ENCODE measurements at places on chromosomes 5 and 9.

DNA sequence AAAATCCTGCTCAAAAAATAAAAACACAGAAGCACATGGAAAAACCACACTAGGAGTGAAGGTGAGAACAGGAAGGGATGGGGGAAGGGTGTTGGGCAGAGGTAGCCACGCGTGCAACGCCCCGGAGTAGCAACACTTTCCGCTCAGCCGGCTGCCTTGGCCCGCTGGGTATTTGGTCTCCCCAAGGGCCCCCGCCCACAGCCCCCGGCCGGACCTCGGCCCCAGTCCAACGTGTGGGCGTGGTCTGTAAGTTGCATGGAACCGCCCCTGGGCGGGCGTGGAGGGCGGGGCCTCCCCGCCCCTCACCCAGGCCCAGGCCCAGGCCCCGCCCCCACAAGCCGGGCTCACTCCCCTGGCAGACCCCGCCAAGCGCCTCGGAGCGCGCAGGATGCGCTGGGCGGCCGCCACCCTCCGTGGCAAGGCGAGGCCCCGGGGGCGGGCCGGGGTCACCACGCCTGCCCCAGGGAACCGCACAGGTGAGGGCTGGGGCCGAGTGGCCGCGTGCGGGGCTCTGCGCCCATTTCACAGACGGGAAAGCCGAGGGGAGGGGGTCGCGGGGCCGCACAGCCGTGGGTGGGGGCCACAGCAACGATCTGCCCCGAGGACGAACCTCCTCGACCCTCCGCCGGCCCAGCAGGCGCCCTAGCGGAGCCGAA lies at the start of gene SUSD3:
Gene SUSD3 (plus strand): TSS at position 347 of the 656 bp plus-strand sequence. CDS start 42 bp downstream, at position 389.
- peak; percentile 81 for DNase-seq

GRCh38 chr5:111223101-111223786 lies 940 bp upstream of the CAMK4 start:
- no peak for DNase-seq

DNA sequence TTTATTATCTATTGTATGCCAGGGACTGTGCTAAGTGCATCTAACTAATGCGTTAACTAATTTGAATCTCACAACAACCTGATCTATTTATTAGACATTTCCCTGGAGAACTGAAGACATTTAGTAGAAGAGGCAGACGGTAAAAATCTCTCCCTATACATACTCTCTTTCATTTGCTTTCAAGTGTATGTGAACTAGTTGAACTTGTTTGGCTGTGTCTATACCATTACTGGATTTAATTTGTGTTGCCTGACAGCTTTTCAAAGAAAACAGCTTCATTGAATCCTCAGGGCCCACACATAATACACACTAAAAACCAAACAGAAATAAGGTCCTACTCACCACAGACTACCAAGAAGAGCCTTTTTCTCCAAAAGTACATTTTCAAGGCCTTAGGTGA lies 133.6 kb upstream of the NR3C1 start:
- DNase-seq = no peak

DNA sequence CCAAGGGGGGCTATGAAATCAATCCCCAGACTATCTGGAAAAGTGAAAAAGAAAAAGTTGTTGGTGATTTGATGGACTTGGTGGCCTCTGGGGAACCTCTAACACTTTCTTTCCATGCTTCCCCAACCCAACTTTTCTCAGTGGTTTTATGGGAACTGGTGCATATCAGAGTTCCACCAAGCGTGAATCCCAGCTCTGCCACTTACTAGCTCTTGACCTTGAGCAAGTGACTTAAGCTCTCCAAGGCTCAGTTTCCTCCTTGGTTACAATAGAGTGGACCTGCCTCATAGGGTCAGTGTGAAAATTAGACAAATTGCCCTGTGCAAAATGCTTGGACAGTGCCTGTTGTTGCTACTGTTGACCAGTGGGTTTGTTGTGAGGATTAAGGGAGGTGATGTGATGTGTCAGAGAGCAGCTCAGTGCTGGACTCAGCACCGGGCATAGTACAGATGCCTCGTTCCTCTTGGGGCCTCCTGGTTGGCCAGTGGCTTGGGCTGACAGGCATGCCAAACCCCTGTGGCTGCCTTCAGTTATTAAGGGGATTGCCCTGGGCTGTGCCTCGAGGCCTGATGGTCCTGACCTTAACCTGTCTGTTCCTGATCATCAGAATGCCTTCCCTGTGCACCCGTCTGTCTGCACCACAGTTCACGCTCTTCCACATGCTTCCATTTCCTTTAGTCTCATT lies 49.3 kb downstream of the COL15A1 start:
- DNase-seq = no peak

- peak; percentile 47 for DNase-seq
These were observed 3.1 kb downstream of the CXXC5 start for GRCh38 chr5:139651043-139651834.

GRCh38 chr5:124238350-124238749 lies 508.1 kb downstream of the ZNF608 start:
- no peak for DNase-seq

DNA sequence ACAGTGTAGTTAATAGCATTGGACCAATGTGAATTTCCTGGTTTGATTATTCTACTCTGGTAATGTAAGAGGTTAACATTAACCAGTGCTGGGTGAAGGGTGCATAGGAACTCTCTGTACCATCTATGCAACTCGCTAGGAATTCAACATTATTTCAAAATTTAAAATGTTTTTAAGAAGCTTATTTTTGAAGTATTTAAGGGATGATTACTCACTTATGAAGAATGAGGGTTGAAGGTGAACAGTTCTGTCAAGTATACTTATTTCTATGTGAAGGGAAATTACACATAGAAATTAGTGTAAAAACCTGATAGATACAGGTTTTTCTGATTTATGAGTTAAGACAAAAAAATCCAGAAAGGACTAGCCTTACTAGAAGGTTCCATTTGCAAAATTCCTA lies 165.8 kb downstream of the INSYN2B start:
- DNase-seq = no peak

GRCh38 chr5:128395073-128395472 lies 143.0 kb downstream of the FBN2 start:
- no peak for DNase-seq

DNA sequence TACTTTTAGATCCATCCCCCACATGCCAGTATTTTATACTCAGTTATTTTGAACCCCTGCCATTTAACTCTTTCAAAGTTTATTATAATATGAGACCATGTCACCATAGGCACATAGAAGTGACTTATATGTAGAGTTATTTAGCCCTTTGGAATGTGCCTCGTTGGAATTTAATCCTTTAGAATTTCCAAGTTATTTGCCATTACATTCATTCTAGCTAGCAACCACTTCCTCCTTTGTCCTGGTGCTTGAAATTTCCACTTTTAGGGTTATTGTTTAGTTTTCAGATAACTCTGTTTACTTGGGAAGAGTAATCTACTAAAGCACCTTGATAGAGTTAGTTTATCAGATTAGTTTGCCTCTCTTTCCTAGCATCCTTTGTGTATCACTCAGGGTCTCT lies 82.8 kb upstream of the TLE1 start:
- no peak for DNase-seq

- no peak for DNase-seq
These were observed 136.7 kb downstream of the CPLANE1 start for GRCh38 chr5:37112383-37112991.

DNA sequence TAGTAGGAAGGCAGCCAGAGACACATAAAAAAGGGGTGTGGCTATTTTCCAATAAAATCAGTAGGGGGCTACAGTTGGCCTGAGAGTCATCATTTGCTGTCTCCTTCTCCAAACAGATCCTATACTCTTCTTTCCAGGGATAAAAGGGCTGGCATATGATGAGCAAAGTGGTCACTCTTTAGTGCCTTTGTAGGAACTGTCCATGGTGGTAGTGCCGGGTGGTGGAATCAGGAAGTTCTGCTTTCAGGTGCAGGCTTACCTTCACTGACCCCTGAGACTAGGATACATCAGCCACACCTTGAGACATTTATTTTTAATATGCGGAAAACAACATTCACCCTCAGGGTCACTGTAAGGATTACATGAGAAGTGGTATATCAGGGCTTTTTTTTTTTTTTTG lies 80.8 kb downstream of the ASTN2 start:
- no peak for DNase-seq

- DNase-seq = no peak
These were observed 126.7 kb upstream of the SLC27A6 start for GRCh38 chr5:128838623-128839022.

GRCh38 chr9:75993434-75993833 lies 103.0 kb downstream of the PCSK5 start:
- no peak for DNase-seq

- DNase-seq = no peak
These were observed 142.4 kb downstream of the ST8SIA4 start for GRCh38 chr5:100760688-100761087.

- DNase-seq = no peak
These were observed 95.0 kb upstream of the NR5A1 start for GRCh38 chr9:124602204-124602603.

GRCh38 chr5:143543358-143544255 lies 140.1 kb upstream of the NR3C1 start:
- no peak for DNase-seq

DNA sequence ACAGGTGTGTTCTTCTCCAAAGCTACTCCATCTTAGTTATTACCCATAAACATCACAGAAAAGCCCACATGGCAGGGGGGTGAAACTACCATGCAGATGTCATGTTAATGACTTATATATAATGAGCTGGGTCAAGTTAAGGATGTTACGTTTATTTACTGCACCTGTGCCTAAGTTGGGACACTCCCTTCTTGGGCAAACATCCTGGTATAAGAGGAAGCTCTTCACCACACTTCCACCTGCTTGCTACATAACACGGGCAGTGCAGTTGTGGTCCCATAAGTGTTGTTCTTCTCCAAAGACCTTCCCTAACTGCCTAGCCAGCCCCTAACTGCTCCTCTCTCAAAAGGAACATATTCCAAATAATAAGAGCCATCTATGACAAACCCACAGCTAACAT lies 9.3 kb upstream of the ZCCHC9 start:
- DNase-seq = no peak

GRCh38 chr5:151470439-151470838 lies 23.0 kb downstream of the SLC36A1 start:
- no peak for DNase-seq

DNA sequence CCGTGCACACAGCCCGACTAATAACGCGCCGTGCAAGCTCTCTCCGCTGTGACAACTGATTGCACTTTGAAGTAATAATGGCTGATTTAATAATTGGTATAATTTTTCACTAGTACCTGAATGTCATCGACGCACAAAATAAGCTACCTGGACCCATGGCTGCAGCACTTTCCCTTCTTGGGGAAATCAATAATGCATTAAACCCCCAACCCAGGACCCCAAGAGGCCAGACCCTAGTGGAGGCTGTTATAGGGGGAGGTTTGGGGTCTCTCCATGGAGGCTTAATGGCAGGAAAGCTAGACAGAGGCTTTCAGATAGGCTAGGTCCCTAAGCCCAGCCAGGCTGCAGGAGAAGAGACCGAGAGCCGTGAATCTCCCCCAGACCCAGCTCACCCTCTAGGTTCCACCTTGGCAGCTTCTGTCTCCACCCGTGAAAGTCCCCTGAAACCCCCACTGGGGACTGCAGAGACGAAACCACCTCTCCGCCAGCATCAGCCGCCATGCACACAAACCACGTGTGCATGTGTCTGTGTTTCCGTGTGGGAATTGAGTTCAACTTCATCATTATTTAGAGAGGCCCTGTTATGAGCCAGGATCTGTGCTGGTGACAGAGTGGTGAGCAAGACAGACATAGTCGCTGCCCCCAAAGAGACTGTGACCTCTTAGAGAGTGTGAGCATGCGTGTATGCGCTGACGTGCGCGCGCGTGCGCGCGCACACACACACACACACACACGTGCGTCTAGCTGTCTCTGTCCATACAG lies 168.6 kb upstream of the MVB12B start:
- DNase-seq = no peak

- DNase-seq = no peak
These were observed 165.0 kb downstream of the TENT4A start for GRCh38 chr5:6877986-6878828.

DNA sequence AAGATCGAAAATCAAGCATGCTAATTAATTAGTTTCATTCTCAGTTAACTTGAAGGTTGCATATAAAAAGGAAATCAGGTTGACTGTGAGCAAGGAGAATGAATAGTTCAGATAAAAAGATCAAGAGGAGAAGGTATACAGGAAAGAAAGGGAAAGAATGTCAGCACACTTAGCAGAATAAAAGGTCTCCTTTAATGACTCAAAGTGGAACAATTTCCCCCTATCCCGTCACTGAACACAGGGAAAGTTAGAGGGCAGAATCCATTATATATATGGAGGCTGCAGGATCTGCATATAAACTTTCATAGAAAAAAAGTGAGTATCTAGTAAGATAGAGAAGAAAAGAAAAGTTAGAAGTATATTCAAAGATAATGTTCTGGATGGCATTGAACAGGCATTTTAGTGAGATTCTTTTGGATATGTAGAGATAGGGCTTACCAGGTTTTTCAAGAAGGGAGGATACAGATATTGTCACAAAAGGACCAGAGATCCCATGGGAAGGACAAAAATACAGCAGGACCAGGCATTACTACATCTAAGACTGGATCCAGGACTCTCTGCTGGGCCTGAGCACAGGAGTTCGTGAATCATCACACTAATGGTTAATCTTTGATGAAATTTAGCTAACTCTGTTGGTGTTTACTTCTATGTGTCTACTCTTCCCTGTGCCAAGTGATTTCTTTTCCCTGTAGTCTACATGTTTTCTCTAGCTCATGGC lies 988.2 kb upstream of the ARRDC3 start:
- no peak for DNase-seq

DNA sequence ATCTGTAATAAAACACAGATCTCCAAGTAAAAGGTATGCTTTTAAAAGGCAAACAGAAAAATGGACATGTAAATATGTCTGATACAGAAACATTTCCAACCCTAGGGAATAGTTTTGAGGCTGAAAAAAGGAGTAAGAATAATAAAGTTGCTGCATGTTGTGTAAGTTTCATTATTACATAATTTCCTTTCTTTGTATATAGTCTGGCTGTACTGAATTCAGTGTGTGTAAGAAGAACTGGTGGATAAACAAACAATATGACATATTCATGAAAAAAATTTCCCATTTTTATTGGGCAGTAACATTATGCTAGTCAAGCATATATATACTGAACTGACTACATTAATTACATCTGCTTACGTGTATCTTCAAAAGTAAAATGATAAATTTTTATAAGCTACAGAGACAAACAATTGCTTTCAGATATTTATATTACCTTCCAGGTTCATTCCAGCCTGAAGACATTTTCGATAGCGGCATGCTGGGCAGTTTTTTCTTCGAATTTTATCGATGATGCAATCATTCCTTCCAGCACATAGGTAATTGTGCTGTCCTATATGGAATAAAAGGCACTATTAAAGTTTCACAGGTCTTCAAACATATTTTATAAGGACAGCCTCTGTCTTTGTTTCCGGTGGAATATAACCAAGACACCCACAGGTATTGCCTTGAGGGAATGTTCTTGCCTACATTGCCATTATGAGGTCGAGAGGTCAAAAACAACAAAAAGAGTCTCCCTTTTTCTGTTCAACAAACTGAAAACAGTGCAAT lies 93.6 kb downstream of the NR3C1 start:
- no peak for DNase-seq

Measured in left colon (tissue), 2 donors.